KBM-7 (cell line): ENCODE measurements at places on chromosomes 6 and 20.

- peak; percentile 77 for DNase-seq
Measured at GRCh38 chr6:68572525-68572924, 62.6 kb upstream of the ADGRB3 start.

DNA sequence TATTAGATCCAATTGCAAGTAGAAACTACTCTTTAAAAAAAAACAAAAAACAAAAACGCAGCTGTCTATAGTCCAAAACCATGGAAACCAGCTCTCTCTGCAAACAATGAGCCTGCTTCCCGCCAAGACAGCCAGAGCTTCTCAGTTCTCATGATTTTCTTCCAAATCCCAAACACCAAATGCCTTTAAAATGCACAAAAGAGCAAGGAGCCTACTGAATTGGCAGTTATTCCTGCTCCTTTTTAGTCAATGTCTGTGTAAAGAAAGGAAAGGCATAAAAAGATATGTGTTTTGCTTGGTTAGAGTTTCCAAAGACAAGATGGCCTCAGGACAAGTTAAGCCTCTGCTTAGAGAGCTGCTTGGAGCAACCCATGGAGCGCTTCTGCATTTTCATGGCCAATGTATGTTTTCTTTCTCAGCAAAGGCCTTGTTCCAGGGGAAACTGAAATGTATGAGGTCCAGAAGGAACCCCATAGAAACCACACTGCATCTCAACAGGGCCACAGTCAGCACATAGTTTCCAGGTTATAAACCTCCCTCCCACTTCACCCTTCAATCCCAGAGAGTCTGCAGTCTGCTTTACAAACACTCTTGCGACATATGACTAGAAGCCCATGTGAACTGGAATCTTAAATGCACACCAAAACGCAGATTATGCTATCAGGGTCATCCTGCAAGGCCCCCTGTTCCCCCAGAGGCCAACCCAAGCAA is 209.3 kb upstream of the TAB2 start:
- no peak for DNase-seq

GRCh38 chr6:153087436-153087835 is 43.6 kb downstream of the RGS17 start:
- DNase-seq, result peak; percentile 50

- DNase-seq, result no peak
Measured at GRCh38 chr20:31566658-31567379, 38.3 kb upstream of the ID1 start.

- DNase-seq, result no peak
Measured at GRCh38 chr6:168886964-168887363, 366.7 kb downstream of the THBS2 start.

- no peak for DNase-seq
Measured at GRCh38 chr6:71852948-71853347, 33.4 kb upstream of the RIMS1 start.

GRCh38 chr6:138035070-138035469 is 72.1 kb downstream of the PERP start:
- DNase-seq, result no peak

- no peak for DNase-seq
Measured at GRCh38 chr6:143002686-143003085, 57.7 kb upstream of the HIVEP2 start.

GRCh38 chr6:167409079-167409478 is 84.2 kb downstream of the TTLL2 start:
- no peak for DNase-seq

DNA sequence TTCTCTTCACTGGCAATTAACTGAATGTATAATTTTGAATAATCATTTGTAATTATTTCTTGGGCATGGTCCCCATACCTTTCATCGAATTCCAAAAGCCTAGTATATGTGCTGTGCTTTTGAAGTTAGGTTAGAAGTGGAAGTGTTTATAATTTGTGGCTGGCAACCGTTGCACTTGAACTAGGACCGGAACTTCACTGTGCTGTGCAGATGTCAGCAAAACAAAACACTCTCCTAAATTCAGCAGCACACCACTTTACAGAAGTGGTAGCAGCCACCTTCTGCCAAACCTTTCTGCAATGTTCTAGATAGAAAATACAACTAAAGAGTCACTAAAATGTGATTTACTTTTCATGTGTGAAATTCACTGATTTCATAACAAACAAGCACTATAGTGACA is 111.9 kb downstream of the FAM83B start:
- no peak for DNase-seq

- DNase-seq, result no peak
Measured at GRCh38 chr6:106005013-106005412, 81.1 kb upstream of the PRDM1 start.

GRCh38 chr6:124223611-124224345 is 420.1 kb downstream of the NKAIN2 start:
- no peak for DNase-seq

DNA sequence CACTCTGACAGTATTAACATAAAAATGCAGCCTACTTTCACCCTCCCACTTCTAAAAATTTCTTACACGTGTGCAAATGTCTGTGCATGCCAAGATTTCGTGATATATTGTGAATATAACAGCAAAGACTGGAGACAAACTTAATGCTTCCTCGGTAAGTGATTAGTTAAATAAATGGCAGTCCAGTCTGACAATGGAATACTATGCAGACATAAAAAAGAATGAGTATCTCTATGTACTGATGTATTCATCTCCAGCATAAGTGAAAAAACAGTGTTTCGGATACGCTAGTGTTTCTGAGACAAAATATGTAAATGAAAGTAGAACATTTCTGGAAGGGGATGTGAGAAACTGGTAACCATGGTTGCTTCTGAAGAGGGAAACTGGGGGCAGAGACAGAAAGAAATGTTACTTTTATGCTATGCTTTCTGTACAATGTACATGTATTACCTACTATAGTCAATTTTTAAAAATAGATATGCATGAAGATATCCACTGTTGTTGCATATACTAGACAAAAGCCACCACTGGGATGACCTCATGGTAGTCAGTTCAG is 7.0 kb downstream of the SLC22A23 start:
- no peak for DNase-seq

DNA sequence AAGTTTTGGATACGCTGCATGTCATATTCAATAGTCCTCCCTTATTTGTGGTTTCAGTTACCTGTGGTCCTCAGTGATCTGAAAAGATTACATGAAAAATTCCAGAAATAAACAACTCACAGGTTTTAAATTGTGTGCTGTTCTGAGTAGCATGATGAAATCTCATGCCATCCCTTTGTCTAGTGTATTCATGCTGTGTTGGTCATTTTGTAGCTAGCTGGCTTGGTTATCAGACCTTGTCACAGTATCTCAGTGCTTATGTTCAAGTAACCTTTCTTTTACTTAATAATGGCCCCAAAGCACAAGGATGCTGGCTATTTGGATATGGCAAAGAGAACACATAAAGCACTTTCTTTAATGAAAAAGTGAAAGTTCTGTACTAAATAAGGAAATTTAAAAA is 78.3 kb downstream of the FUT9 start:
- DNase-seq, result no peak

GRCh38 chr6:167781066-167781767 is 45.5 kb upstream of the AFDN start:
- DNase-seq, result no peak

DNA sequence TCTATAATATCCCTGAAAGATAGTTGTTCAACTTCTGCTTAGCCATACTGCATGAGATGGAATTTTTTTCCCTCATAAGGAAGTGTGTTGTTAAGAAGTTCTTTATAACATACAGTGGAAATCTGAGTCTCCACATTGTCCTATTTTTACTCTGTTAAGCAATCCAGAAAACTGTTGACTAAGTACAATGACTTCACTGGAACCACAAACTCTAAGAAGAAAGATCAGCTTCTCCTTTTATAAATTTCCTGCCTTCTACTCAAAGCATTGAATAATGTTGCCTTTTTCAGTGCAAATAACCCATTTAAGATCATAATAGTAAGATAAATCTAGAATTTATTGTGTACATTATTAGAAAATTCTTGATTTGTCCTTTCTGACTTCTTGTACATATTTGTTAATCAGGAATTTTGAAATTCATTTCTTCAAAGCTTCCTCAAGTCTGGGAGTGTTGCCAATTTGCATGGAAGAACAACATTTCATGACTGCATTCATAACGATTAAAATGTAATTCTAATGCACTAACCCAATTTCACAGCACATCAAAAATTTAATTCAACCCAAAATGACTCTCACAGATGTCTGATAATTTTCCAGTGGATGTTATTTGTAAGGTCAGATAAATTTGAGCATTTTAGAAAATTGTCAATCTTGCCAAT is 45.6 kb upstream of the ANKEF1 start:
- DNase-seq, result no peak

DNA sequence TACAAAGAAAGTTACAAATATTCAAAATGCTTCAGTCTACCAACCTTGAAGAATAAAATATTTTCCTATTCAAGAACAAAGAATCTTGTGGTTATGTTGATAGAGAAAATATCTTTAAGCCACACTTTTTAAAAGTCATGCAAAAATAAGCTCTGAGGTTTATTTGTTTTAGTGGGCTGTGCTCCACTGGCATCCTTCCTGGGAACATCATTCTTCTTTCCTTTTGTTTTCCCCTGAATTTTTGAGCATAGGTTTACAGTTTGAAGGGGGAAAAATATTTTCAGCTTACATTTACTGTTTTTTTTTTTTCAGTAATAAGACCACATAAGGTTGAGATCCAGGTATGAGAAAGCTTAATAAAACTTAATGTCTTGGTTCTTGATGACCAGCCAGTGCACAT is 72.0 kb upstream of the BACH2 start:
- DNase-seq, result no peak

GRCh38 chr6:120774275-120774674 is 560.0 kb downstream of the TBC1D32 start:
- no peak for DNase-seq
